ENCODE measurements at places on chromosomes 11 and 22. TPM values are rescaled to one million over a fixed set of nuclear protein-coding genes. Genes with fewer than 3 reads are reported as not detected.
A peak's percentile ranks its signal among the peaks of the same experiment; 100 is the strongest.

DNA sequence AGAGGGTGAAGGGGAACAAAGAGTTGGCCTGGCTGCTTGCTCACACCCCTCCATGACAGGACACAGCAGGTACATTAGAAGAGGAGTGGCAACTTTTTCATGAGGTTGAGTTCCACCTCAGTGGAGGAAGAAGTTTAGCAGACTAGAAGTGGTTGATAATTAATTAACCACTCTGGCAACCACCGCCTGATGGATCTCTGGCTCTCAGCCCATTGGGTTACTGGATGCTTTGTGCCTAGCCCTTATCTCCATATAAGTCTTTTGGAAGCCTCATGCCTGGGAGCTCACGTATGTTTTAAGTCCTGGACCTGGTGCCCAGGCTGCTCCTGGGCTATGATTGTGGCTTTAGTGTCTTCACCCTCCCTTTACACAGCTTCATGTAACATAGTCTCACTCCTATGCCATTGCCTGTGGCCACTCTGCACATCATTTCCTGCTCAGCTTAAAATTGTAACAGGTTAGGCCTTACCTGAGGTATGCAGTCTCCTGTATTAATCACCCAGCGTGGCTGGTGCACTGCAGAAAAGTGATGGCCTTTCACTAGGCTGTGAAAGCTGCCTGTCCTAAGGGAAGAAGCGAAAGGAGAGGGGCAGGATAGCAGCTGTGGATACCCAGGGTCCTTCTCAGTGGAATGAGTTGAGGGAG lies 72.7 kb upstream of the CRTAM start:
- no peak overlapping the region for H3K27ac ChIP-seq
- no peaks in the 10 kb centered on the region for H3K36me3 ChIP-seq
- no peaks in the 10 kb centered on the region for H3K27me3 ChIP-seq
- H3K4me3 ChIP-seq = no peak overlapping the region

- H3K4me3 ChIP-seq = no peak overlapping the region
- no peak for DNase-seq
- no peak overlapping the region for H3K27ac ChIP-seq
- no peaks in the 10 kb centered on the region for H3K27me3 ChIP-seq
- H3K36me3 ChIP-seq = no peaks in the 10 kb centered on the region
Measured at GRCh38 chr11:19816040-19816439, 103.4 kb downstream of the NAV2 start.

GRCh38 chr11:123460012-123460700 lies 30.1 kb downstream of the GRAMD1B start:
- no peaks in the 10 kb centered on the region for H3K27me3 ChIP-seq
- no peak overlapping the region for H3K27ac ChIP-seq
- H3K4me3 ChIP-seq = no peak overlapping the region
- no peak for DNase-seq

- no peak for DNase-seq
- H3K27me3 ChIP-seq = no peaks in the 10 kb centered on the region
- no peak overlapping the region for H3K27ac ChIP-seq
- H3K36me3 ChIP-seq = no peaks in the 10 kb centered on the region
Measured at GRCh38 chr11:23143022-23143421, 282.7 kb upstream of the CCDC179 start.

GRCh38 chr11:46210133-46210636 lies 67.3 kb upstream of the CREB3L1 start:
- H3K27ac ChIP-seq = no peak overlapping the region
- H3K27me3 ChIP-seq = no peaks in the 10 kb centered on the region
- H3K36me3 ChIP-seq = no peaks in the 10 kb centered on the region
- H3K4me3 ChIP-seq = no peak overlapping the region
- no peak for DNase-seq
- H3K4me1 ChIP-seq = no peaks in the 10 kb centered on the region

DNA sequence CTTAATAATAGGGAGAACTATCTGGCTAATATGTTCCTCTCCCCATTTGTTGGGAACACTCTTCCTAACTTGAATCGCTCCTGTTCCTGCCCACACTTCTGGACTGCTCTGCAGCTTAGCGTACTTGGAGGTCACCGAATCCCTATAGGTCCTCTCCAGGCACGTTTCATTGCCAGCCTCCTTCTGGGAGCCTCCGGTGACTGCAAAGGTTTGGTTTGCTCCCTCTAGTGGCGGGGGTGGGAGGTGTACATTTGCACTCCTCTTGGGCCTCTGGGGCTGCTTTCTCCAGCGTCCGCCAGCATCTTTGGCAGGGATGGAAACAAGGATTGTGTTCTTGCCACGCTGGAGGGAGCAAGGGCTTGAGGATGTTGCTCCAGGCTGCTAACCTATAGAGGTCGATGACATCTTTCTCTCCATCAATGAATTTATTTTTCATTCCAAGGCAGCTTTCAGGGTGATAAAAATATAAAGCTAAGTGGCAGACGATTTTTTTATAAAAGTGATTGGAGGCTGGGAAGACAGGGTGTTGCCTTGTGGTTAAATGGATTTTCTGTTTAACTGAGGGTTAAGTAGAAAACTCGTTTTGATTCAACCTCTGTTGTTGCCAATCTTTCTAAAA lies 48.7 kb downstream of the TSPAN18 start:
- no peaks in the 10 kb centered on the region for H3K27me3 ChIP-seq
- peaks cover 15% of the 10 kb centered on the region for H3K4me1 ChIP-seq
- H3K36me3 ChIP-seq = no peaks in the 10 kb centered on the region
- DNase-seq = no peak

Gene RIC3
- 12.9 TPM for total RNA-seq

Gene NXPE4
- total RNA-seq = not detected

- H3K4me3 ChIP-seq = no peak overlapping the region
- H3K27ac ChIP-seq = no peak overlapping the region
- no peaks in the 10 kb centered on the region for H3K4me1 ChIP-seq
Measured at GRCh38 chr22:22761606-22761962, 117.2 kb downstream of the GGTLC2 start.

DNA sequence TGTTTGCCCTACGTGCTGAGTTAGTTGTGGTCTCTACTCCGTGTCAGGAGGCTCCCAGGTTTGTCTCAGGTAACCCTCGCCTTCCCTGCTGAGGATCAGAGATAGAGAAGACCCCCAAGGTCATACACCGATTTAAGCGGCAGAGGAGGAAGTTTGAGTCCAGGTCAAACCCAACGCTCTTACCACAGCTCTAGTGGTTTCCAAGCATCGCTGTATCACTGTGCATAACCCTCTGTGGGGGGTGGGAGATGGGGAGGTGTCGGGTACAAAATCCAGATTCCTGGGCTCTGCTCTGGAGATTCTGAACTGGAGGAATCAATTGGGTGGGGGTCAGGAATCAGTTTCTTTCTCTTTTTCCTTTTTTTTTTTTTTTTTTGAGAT lies 627 bp downstream of the DNAJC4 start:
- no peaks in the 10 kb centered on the region for H3K27me3 ChIP-seq
- H3K36me3 ChIP-seq = no peaks in the 10 kb centered on the region
- peaks cover 51% of the 10 kb centered on the region for H3K4me1 ChIP-seq
- H3K4me3 ChIP-seq = peak overlapping the region; percentile 82
- DNase-seq = no peak

Gene APOA4
- not detected for total RNA-seq

DNA sequence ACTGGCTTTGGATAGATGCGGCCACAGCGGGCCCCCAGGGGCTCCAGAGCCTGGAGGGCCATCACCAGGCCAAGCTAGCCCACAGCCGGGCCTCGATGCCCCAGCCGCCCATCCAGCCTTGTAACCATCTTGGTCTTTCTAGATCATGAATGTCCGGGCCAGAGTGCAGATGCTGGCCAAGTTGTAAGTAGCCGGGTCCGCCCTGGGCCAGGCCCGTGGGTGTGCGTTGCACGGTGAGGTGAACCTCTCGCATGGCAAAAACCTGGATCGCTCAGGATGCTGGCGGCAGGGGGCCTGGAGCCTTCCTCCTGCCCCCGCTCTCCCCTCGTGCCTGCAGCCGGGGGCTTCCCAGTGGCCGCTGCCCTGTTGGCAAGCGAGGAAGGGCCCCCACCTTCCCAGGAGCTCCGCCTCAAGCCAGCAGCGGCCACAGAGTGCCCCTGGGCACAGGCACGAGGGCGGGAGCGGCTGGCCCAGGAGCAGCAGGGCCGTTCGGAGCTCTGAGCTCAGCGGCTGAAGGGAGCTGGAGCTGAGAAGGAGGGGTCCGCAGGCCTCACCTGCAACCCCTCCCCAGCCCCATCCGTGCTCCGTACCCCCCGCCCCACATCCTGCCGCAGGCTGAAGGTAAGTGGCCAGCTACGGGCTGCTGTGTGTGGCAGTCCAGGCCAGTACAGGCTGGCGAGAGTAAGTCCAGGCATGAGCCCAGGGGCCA lies 10.9 kb upstream of the MRPL23 start:
- no peak overlapping the region for H3K4me3 ChIP-seq
- no peak overlapping the region for H3K27ac ChIP-seq
- no peaks in the 10 kb centered on the region for H3K4me1 ChIP-seq

DNA sequence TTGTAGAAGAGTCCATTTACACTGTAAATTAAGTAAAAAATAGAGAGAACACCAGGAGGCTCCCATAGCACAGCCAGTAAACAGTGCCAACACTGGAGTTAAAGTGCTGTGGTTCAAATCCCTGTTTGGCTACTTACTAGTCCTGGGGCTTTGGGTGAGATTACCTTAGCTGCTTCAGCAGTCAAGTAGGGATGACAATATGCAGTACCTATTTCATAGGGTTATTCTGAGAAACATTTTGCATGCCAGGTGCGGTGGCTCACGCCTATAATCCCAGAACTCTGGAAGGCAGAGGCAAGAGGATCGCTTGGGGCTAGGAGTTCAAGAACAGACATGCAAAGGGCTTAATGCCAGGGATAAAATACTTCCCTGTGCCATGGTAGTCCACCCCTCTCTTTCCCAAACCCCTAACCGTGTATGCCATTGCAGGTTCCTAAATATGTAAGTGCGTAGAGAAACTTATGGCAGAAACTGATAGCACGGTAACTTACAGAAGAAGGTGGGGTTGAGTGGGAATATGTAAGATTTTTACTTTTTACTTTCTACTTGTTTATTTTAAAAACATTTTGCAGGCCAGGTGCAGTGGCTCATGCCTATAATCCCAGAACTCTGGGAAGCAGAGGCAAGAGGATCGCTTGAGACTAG lies 86.4 kb upstream of the PICALM start:
- H3K4me3 ChIP-seq = no peak overlapping the region
- no peaks in the 10 kb centered on the region for H3K27me3 ChIP-seq
- no peak for DNase-seq
- H3K27ac ChIP-seq = no peak overlapping the region

- H3K36me3 ChIP-seq = peaks cover 97% of the 10 kb centered on the region
- H3K27ac ChIP-seq = no peak overlapping the region
- H3K4me3 ChIP-seq = no peak overlapping the region
- no peaks in the 10 kb centered on the region for H3K27me3 ChIP-seq
Measured at GRCh38 chr11:70335511-70335910, 62.8 kb upstream of the CTTN start.

DNA sequence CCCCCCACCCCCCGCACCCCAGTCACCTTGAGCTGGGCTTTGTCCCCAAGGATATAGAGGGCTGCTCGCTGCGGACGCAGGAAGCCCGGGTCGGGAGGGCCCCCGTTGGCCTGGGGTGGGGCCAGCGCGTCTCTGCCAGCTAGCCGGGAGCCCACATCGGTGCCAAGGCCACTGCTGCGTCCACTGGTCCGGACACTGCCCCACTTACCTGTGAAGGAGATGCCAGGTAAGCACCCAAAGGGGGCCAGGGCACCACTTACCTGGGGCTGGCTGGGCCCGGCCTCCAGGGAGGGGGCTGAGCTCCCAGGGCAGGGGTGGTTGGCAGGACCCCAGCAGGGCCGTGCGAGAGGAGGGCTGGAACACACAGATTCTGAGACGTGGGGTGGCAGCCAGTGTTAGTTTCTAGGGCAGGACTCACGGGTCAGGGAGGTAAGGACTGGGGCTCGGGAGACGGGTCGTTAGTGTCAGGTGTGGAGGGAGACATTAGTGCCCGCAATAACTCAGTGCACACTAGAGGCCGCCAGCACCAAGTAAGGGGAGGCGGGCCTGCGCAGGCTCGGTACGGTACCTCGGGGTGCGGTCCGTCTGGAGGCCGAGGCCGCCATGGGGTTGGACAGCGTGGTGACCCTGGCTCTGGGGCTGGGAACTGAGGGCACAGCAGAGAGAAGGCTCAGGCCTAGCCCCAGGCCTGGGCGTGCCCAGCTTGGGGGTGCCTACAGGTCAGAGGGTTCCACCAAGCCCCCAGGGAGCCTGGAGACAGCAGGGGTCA lies 18.2 kb downstream of the SBF1 start:
- no peaks in the 10 kb centered on the region for H3K27me3 ChIP-seq
- no peaks in the 10 kb centered on the region for H3K4me1 ChIP-seq

Gene CACNA1I
- 0.32 TPM for total RNA-seq

GRCh38 chr11:75981546-75981945 lies 166.5 kb downstream of the UVRAG start:
- H3K4me1 ChIP-seq = no peaks in the 10 kb centered on the region
- no peaks in the 10 kb centered on the region for H3K27me3 ChIP-seq
- H3K36me3 ChIP-seq = peaks cover 11% of the 10 kb centered on the region
- no peak for DNase-seq
- H3K4me3 ChIP-seq = no peak overlapping the region

Gene UEVLD
- total RNA-seq = 24.0 TPM

GRCh38 chr11:2564588-2565425 lies 120.0 kb downstream of the KCNQ1 start:
- no peaks in the 10 kb centered on the region for H3K27me3 ChIP-seq
- no peaks in the 10 kb centered on the region for H3K4me1 ChIP-seq
- DNase-seq = no peak
- no peak overlapping the region for H3K4me3 ChIP-seq
- no peak overlapping the region for H3K27ac ChIP-seq

Gene MS4A6E
- total RNA-seq = not detected

GRCh38 chr11:120854988-120855387 lies 168.9 kb upstream of the TBCEL start:
- no peak overlapping the region for H3K27ac ChIP-seq
- H3K27me3 ChIP-seq = no peaks in the 10 kb centered on the region
- no peak overlapping the region for H3K4me3 ChIP-seq

Gene PKP3
- 40.4 TPM for total RNA-seq
